ENCODE measurements at places on chromosomes 11 and 22.

DNA sequence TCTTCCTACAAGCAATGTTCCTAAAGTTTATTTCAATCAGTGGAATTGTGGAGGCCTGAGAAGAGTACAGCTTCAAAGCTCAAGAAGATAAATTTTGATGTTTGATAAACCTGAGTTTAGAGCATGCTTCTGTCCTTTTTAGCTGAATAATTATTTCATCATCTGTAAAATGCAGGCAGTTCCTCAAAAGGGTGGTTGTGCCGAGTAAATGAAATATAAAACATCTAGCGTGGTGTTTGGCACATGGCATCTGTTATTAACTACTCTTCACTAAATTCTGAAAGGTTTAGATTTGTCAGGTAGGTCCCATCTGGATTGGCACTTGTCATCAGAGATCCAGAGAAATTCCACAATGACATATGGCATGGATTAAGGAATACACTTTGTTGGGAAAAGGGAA is 155.1 kb downstream of the DDX10 start:
- DNase-seq, result no peak

GRCh38 chr11:16027621-16028020 is 328.7 kb downstream of the SOX6 start:
- no peak for DNase-seq

GRCh38 chr22:25232301-25232700 is 12.9 kb downstream of the CRYBB2 start:
- no peak for DNase-seq

GRCh38 chr11:13902523-13902922 is 60.0 kb upstream of the SPON1 start:
- no peak for DNase-seq

DNA sequence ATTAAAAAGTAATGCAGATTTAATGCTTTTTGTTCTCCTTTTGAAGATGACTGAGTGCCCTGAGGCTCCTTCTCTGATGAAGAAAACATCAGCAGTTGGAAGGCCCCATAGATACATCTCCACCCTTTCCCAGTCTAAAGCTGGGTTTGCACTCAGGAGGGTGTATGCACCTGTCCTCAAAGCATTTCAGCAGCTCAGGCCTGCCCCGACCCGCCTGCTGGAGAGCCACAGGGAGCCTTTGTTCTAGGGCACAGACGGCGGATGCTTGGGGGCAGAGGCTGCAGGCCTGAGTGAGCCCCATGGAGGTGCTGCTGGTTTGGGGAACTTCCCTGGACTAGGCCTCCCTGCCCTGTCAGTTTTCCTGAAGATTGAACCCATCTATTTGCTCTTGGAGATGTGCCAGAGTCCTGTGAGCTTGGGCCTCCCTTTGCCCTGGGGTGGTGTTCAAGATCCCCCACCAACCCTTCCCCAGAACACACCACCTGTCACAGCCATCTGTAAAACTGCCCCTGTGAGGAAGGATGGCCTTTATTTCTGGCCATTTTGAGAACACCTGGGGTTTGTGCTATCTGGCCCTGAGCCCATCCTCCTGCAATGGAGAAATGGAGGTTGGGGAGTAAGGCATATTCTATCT is 160.0 kb downstream of the NAV2 start:
- DNase-seq, result no peak

DNA sequence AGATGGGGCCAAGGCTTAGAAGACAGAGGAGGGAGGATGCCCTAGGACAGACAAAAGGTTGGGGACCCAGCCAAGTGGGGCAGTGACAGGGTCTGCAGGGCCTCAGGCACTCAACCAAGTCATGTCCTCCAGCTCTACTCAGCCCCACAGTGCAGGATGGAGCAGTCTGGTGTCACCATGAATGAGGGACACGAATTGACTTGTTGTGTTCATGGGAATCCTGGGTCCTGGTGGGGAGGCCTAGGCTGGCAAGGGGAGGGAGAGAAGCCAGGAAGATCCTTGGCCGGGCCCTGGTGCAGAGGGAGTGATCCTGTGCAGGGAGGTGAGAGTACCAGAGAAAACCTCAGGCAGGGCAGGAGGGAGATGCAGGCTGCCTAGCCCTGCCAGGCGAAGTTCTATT is 12.0 kb downstream of the P2RY6 start:
- DNase-seq, result no peak

GRCh38 chr22:39355080-39355479 is 5.3 kb downstream of the SYNGR1 start:
- DNase-seq, result no peak

DNA sequence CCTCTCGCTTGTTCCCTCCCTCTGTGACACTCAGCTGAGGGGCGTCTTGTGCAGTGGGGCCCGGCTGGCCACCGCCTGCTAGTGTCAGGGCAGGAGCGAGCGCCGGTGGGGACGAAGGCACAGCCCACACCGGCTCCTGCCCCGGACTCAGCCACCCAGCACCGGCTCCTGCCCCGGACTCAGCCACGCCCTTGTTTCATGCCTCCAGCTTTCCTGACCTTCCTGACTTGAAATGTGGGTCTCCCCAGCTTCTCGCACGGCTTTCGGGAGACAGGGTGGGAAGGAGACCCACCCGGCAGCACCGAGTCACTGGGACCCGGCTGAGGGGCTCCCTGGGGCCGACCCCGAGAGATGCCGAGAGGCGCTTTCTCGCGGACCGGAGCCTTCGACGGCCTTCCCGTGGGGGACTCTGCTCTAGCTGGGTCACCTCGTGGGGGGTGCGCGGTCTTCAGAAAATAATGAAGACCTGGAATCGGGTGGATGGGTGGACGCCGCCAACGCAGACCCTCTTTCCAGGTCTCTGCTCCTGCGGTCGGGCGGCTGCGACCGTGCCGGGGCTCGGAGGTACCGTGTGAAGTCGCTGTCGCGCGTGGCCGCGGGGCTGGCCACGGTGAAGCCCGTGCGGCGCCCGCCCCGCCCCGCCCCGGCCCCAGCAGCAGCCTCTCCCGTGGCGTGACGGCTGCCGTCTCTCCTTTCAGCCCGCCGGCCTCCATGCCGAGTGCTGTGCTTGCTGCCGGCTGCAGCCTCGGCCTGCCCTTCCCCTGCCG is 10.2 kb downstream of the GLB1L2 start:
- no peak for DNase-seq

GRCh38 chr11:40023724-40024123 is 1435.7 kb downstream of the LRRC4C start:
- DNase-seq, result no peak

DNA sequence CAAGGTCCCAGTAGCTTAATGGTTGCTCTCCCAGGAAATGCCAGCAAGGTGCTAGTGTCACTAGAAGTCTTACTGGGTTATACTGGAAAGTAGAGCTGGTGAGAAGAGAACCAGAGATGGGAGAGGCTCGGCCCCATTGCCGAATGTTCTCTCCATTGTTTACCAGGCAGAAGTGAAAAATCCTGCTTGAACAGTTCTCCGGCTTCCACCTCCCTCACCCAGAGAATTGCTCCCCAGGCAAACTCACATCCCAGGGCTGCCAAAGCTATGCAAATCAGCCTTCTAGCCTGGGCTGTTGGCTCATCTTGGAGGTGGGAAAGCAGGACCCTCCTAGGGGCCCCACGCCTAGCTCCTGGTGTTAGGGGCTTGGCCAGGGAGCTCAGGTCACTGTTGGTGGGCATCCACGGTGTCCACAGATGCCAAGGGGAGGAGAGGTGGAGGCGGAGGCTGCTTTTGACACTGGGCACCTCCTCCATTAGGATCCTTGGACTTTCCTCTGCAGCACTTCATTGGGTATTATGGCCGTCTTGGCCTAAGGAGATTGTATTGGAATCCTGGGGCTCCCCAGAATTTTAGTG is 20.1 kb downstream of the POU2F3 start:
- no peak for DNase-seq

All from activated CD4-positive, alpha-beta T cell treated with anti-CD3 and anti-CD28 coated beads, Interleukin-2, amount 50 U/mL, for 48 hours (primary cell).